ENCODE measurements at places on chromosomes 6 and 20.

DNA sequence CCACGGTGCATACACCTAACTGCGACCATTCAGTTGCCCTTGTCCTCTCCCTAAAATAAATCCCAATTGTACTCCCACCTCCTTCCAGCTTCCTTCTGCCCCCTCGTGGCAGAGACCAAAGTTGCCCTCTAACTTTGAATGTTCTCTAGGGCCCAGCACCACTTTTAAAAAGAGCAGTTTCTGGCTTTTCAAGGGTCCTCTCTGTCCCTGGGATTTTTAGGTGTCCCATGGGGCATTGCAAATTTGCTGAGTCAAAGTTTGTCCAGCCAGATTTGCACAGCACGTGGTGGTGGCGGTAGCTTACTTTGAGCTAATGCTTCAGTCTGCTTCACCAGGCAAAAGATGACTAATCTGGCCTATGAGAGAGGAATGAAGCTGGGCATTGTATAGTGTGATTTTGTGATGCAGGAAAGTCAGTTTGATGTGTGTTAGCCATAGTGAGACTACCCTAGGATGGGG, 100.2 kb downstream of the PERP start:
- DNase-seq = peak; percentile 25

- DNase-seq = peak; percentile 61
Observed at GRCh38 chr20:53869466-53870258, 200.7 kb downstream of the BCAS1 start.

DNA sequence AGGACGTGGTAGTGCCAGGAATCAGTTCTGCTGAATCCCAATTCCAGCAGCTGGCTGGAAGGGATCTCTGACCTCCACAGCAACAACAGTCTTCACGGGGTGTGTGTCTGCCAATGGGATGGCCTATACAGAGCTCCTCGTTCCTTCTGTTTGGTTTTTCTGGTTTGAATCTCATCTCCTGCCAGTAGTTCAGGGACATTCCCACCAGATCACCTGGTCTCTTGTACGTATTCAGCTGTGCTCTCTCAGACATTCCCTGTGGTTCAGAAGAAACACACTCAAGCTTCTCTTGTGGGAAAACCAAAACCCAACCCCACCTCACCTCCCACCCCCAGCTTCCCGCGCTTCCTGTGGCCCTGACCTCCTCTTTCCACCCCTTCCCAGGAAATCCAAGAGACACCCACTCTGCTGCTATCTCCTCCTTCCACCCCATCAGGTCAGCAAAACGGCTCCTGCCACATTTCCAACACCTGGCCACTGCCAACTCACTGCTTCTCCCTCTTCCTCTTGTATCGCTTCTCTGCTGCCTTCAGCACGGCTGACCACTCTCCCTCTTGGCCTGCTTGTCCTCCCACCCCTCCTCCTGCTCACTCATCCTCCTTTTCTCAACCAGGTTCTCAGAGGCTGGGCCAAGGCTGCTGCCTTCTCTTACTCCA, 63.3 kb upstream of the PTGIS start:
- DNase-seq = no peak

DNA sequence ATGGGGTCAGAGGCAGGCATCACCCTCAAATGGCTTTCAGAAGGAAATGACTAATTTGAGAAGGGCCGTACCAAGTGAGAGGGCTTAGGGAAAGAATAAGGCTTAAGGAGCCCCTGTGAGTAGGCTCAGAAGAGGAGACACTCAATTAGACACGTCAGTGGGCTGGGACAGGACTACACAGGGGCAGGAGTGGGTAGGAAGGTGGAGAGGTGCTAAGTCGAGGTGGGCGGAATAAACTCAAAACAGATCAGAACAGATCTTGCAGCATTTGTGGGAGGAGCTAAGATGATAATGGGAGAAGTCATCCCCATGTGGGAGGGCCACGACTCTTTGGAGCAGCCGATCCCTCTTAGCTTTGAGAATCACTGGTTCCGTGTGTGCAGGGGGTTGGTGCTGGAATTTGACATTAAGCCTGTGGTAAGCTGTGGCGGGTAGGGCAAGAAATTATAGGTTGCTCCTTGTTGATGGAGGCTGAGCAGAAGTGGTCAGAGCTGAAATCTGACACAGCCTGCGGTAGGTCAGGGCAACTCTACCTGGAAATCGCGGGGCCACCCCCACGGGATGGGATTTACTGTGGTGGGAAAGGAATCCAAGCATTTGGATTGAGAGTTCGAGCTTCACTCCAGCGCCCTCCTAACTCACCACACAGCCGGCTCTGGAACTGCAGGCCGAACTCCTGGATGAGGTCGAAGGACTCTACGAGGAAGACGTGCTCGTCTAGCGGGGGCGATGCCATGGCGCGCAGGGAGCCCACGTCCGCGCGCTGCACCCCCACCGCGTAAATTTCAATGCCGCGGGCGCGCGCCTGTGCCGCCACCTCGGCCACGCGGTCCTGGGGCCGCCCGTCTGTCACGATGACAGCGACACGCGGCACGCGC, 2.8 kb upstream of the RBPJL start:
- DNase-seq = no peak

- no peak for DNase-seq
Observed at GRCh38 chr6:147211349-147211748, 7.1 kb downstream of the STXBP5 start.

- DNase-seq = no peak
Observed at GRCh38 chr6:163759542-163759941, 345.0 kb downstream of the QKI start.

GRCh38 chr6:54072635-54073313, 38.5 kb upstream of the MLIP start:
- DNase-seq = no peak

DNA sequence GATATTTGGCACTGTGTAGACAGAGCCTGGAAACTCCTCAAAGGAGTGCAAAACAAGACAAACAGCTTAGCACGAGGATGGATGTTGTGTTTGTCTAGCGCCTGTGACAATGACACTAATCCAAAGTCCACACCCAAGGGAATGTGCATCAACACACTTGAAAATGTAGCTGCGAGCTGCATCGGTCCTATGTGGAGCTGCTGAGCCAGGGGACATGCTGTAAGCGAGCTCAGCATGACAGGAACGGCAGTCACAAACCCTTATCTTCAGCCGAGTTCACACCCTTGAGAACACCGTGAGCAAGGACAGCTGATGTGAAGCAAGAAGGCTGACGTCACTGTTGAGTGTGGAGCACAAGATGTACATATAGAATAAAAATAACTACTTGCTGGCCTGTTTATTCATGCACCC, 684.3 kb downstream of the QKI start:
- DNase-seq = no peak

GRCh38 chr20:44415833-44416715, 59.6 kb upstream of the TTPAL start:
- no peak for DNase-seq

DNA sequence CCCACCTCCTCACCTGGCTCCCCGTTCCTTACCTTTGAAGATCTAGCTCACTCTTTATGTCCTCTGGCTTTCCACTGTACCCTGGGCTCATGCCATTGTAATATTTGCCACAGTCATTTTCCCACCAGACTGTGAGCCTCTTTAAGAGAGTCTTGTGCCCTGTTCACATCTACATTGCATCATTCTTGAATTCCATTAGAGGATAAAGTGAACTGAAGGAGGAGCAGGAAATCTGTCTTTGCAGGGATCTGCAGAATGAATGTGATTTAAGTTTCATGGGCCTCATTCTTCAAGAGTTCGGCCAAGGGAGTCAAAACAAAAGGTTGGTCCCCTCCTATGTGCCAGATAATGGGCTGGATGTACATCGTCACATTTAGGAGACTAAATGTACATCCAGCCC, 272.6 kb upstream of the CITED2 start:
- no peak for DNase-seq

GRCh38 chr6:45710304-45710821, 305.3 kb downstream of the CLIC5 start:
- DNase-seq = peak; percentile 81

DNA sequence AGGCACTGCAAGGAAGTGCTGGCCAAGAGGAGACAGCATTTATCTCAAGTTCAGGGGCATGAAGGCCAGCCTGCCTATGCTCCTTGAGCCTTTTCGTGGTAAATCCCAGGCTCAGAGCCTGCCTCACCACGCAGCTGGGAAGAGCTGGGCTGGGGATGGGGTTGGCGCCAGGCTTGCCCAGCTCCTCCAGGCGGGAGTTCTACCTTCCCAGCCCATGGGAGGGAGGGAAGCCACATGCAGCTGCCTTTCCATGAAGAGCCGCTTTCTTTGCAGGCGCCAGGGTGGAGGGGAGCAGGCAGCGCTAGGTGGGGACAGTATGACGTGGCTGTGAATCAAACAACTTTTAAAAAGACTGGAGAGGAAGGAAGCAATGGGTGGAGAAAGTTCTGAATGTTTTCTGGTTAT, 19.5 kb upstream of the SIRT5 start:
- DNase-seq = no peak

GRCh38 chr6:105886066-105886813, 199.9 kb upstream of the PRDM1 start:
- DNase-seq = peak; percentile 84

- no peak for DNase-seq
Observed at GRCh38 chr20:45405571-45406259, 2.4 kb upstream of the DBNDD2 start.

DNA sequence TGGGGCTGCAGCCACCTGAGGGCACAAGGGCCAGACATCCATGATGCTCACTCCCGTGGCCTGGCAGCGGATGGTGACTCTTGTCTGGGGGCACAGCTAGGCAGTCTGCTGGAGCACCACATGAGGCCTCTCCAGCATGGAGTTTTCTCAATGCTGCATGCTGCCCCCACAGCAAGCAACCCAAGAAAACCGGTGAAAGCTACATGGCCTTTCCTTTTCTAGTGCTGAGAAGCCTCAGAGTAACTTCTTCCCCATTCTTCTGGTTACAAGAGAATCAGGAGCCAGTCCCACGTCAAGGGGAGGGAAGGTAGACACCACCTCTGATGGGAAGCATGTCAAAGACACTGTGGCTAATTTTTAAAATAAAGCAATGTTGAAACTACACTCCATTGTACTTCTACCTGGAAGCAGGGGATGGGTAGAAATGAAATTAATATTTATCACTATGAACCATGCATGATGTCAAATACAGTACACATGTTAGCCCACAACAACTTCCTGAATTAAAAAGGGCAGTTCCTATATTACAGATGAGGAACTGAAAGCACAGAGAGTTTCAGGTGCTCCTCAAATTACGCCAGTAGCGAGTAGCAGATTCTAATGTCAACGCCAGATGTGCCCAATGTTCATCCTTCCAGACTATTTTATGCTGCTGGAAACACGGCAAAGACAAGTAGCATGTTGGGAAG, 101.5 kb downstream of the LAMP5 start:
- DNase-seq = peak; percentile 73

DNA sequence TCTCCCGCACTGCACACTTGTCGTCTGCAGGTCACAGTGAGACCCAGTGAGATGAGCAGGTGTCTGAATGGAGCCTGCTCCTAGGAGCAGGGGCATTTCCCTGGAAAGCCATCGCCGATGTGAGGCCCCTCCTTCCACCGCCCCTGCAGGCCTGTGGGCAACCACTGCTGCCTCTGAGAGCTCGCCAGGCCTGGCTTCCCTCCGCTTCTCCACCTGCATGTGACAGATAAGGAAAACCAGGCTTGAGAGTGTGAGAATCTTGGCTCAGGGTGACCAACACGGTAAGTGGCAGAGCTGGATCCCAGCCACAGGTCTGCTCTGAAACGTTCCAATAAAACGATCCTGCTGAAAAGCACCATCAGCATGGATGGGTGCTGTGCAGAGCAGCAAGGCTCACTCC, 332.8 kb downstream of the CDH4 start:
- no peak for DNase-seq

- DNase-seq = no peak
Observed at GRCh38 chr6:105276374-105276773, 96.6 kb upstream of the POPDC3 start.

DNA sequence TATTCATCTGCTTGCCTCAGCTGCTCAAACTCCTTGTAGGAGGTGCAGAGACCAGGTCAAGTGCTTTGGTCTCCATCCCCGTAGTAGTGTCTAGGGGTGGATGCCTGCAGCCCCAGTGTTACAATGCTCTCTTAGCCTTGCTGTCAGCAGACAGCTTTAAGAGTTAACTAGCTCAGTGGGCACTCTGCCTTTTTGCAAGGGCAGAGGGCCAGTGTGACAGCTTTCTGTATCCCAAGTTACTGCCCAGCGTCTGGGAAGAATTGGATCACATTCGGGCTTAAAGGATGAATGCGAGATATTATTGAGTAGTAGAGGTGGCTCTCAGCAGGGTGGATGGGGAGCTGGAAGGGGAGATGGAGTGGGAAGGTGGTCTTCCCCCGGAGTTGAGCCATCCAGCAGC, 339.9 kb upstream of the RNF217 start:
- DNase-seq = no peak

GRCh38 chr6:35647400-35647799, 41.3 kb downstream of the FKBP5 start:
- DNase-seq = no peak

DNA sequence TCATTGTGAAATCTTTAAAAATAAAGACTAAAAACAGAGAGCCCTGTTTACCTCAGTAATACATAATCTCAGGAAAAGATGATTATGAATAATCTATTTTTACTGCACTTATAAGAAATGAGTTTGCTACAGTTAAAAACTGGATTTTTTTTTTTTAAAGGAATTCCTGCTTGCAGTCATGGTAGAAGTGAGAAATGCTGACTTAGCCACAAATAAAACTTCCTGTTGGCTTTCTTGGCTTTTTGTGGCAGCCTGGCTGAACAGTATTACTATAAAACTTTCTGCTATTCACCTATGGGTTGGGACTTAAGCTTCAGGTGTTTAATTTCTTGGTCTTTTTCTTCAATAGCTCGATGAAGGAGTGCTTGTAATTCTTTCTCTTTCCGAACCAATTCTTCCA, 12.0 kb upstream of the MAP7 start:
- no peak for DNase-seq

DNA sequence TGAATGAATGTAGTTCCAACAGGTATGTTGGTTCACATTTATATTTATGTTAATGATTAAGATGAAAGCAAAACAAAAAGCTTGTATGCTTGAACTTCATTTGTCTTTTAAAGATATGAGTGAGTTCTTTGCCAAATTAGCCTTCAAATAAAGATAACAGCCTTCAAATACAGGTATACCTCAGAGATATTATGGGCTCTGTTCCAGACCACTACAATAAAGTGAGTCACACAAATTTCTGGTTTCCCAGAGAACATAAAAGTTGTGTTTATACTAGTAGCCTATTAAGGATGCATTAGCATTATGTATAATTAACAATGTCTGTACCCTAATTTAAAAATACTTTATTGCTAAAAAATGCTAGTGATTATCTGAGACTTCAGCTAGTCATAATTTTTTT, 245.3 kb upstream of the MAN1A1 start:
- no peak for DNase-seq

Measured in inflammatory macrophage (primary cell).